ENCODE measurements at places on chromosomes 2 and 18.

DNA sequence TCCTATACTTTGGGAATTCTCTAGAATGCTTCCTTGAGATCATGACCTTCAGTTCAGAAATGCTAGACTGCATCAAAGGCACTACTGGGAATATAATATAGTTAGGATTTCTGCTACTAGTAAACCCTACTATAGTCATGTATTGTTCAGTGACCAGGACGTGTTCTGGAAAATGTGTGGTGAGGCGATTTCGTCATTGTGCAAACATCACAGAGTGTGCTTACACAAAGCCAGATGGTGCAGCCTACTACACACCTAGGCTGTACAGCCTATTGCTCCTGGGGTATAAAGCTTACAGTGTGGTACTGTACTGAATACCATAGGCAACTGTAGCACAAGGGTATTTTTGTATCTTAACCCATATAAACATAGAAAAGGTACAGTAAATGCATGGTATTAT, 13.0 kb downstream of the CXCR4 start:
- DNase-seq = no peak

DNA sequence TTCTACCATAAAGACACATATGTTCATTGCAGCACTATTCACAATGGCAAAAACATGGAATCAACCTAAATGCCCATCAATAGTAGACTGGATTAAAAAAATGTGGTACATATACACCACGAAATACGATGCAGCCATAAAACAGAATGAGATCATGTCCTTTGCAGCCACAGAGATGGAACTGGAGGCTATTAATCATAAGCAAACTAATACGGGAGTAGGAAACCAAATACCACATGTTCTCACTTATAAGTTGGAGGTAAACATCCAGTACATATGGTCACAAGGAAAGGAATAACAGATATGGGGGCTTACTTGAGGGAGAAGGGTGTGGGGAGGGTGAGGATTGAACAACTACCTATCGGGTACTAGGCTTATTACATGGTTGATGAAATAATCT, 7.7 kb downstream of the HMSD start:
- DNase-seq = no peak

- DNase-seq = no peak
These were observed 8.4 kb downstream of the PTMA start for GRCh38 chr2:231716666-231717280.

DNA sequence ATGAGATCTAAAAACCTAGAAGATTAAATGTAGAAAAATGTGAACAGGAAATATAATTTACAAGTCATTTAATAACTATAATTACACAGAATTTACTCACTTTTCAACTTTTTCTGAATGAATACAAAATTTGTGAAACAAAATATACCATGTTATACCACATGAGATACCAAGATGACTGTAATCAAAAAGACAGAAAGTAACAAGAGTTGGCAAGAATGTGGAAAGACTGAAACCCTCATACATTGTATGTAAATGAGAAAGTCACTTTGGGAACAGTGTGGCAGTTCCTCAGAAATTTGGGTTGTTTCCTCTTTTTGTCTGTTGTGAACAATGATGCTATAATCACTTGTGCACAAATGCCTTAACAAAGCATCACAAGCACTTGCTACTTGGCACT, 145.4 kb upstream of the ZNF804A start:
- DNase-seq = no peak

- no peak for DNase-seq
These were observed 4.3 kb upstream of the G6PC2 start for GRCh38 chr2:168896783-168897182.

DNA sequence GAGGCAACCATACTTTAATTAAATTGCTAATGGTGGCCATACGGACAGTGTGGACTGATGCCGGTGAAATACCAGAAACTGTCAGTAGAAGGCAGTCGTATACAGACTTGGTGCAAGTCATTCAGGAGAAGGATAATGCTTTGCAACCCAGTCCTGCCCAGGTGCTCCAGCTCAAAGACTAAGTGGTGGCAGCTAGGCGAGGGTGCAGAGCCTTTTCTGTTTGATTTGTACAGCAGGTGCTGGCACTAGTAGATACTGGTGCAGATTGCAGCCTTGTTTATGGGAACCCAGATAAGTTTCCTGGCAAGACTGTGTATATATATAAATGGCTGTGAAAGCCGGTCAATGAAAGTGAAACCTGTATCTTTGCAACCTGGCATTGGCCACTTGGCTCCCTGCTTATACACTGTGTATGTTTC, 208.3 kb upstream of the SYT4 start:
- DNase-seq = no peak

GRCh38 chr2:149219856-149220255, 110.5 kb upstream of the LYPD6 start:
- no peak for DNase-seq

GRCh38 chr2:239164335-239164871, 236.4 kb downstream of the HDAC4 start:
- DNase-seq = no peak

DNA sequence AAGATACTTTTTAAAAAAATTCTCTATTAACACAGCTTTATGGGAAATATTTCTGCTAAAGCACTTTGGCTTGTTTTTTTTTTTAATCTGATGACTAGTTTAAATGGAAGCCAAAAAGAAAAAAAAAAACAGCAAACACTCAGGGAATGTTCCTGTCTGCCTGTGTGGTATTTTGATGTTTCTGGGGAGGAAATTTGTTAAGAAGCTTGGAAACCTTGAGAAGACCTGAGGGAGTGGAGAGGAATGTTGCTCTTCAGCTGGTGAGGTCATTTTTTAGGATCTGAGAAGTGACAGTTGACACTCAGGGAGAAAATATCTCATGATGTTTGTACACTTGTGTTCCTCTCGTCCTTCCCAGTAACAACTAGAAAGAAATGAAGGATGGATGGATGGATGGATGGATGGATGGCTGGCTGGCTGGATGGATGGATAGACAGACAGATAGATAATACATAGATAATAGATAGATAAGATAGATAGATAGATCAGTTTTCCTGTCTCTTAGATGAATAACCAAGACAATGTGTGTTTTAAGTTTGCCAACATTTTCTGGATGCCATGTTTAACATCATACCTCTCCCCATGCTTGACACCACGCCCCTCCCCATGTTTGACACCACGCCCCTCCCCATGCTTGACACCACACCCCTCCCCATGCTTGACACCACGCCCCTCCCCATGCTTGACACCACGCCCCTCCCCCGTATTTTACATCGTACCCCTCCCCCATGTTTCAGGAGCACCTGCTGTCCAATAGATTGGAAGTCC, 84.8 kb downstream of the CTIF start:
- DNase-seq = no peak

- no peak for DNase-seq
These were observed 6.7 kb downstream of the GNAL start for GRCh38 chr18:11695736-11696135.

DNA sequence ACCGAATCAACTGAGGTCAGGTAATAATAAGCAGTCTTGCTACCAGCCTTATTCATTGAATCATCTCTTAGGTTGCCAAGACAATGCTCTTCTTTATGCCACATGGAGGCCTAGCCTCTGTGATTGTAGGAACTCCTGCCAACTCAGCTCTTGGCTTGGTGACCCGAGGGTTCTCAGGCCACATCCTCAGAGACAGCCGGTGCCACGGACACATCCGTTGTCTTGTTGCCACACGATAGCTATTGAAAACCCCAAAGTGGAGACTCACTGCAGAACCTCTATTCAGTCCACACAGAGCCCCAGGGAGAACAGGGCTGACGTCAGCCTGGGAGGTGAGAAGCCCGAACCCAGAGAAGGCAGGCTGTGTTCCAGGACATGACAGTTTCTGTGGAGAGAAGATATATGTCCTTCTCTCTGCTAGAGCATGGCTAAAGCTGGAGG, 53.5 kb upstream of the TGFA start:
- no peak for DNase-seq

DNA sequence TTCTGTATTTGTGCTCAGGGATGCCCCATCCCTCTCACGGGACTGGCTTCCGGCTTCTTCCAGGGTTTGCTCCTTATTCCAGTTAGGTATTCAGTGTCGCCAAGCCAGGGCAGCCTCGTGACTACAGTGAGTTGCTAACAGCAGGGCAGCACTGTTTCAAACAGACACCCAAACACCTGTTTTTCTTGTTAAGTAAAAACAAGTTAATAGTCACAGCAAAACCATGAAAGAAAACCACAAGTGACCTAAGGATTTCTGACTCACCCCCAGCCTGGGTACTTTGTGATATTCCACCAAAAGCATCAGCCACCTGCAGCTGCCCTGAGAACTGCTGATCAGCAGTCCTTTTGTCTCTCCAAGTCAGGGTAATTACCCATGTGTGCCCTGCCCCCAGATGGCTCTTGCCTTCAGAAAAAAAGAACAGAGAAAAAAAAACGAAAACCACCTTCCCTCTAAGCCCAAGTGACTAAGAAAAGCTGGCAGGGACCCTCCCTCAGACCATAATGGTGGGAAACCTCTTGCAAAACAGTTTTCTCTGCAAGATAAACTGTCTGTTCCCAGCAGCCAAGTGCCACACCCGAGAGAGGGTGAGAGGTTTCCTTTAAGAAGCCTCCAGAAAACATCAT, 178.2 kb downstream of the ANAPC1 start:
- peak; percentile 95 for DNase-seq

DNA sequence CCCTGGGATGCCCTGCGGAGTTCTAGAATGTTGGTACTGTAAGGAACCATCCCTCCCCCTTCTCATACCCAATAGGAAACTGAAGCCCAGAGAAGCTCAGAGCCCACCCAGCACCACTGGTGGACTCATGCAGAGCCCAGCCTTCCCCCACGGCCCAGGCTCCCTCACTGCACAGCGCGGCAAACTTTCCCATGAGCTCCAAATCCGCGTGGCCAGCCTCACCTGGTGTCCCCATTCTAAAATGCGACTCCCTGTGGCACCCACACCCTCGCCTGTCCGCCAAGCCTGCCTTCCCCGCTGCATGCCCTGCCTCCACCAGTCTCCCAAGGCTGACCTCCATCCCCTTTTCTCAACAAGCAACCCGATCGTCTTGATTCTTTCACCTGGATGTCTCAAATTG, 51.1 kb downstream of the PTGR3 start:
- DNase-seq = no peak

DNA sequence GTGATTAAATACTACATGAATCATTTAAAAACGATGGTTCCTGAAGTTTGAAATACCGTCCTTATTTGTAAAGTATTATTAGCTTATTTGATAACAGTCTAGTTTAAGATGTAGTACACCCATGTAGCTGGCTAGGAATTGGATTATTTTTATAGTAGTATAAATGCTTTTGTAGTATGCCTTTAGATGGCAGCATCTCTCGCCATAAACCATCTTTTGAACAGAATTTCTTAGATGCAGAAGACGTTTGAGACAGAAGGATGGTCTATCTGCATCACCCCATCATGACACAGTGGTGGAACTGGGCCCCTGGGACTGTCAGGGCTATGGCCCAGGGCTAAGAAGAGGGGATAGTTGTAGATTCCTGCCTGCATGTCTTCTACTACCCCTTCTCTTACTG, 152.7 kb downstream of the WDSUB1 start:
- no peak for DNase-seq

GRCh38 chr2:176385219-176385759, 116.0 kb downstream of the MTX2 start:
- no peak for DNase-seq

DNA sequence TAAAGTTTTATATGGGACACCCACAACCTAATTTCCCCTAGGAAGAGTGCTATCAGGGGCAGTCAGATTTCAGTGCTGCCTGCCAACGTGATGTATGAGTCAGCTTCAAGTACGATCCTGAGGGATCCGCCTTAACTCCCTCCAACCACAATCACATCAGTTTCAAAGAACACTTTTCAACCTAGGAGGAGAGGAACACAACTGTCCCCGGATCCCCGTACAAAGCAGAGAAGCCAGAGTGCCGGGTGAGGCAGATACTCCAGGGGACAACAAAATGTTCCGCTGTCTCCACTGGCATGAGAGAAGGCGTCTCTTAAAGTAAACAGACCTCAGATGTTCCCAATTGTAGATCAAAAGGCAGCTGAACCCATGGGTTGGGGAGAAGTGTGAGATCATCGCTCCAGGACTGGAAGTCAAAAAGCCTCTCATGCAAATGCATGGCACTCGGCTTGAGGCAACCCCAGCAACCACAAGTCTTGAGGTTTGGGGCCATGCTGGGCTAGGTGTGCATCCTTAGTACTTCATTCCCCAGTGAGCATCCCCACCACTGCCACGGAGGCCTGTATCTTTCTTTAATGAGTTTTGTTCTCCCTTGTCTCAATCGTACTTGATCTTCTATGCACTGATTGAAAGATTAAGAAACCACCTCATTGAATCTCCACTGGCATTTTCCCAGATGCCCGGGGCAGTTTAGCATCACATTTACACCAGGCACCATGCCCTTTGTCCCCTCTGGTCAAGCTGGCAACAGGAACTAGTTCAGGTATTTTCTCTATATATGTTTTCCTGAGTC, 91.0 kb upstream of the CCBE1 start:
- no peak for DNase-seq

DNA sequence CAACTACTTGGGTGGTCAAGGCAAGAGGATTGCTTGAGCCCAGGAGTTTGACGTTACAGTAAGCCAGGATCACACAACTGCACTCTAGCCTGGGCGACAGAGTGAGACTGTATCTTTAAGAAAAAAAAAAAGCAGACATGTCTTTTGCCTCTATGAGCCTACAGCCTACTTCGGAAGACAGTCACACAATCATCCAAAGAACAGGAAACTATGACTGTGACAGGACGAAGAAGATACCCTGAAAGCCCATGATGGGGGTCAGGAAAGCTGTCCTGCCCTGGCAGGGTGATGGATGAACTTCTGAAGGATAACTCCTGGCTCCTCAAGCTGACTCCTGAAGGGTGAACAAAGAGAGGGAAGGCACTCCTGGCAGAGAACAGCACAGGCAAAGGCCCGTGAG, 251.7 kb upstream of the SIX2 start:
- no peak for DNase-seq

DNA sequence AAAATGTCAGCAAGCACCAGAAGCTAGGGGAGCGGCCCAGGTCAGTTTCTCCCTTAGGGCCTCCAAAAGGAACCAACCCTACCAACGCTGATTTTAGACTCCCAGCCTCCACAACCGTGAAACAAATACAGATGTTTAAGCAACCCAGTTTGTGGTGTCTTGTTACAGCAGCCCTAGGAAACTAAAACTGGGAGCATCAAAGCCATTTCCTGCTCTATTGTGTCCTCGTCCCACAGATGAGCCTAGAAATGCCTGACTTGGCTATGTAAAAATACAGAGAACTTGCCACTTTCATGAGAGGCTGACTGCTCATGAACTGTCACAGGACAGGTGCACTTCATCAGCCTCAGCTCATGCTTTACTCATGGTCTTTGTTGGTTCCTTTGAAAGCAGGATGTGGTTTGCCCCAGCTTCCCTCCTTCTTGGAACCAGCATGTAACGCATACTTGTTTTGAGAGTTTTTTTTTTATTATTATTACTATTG, 97.6 kb upstream of the SLC39A10 start:
- peak; percentile 54 for DNase-seq

DNA sequence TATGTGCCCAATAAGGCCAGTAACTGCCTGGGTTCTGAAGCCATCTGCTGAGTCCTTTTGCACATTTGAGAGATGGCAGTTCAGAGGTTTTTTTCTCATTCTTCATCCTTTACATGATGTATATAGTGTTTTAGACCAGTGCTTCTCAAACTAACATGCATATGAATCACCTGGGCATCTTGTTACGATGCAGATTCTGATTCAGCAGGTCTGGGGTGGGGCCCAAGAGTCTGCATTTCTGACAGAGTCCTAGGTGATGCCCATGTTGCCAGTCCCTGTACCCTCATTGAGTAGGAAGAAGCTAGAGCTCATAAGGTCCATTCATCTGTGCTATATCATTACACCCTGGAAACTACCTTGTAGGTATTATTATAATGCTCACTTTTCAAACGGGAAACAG, 3.8 kb downstream of the SMYD5 start:
- DNase-seq = no peak

All from iPS DF 19.7 (cell line).